ENCODE measurements at places on chromosomes 13 and 19.

DNA sequence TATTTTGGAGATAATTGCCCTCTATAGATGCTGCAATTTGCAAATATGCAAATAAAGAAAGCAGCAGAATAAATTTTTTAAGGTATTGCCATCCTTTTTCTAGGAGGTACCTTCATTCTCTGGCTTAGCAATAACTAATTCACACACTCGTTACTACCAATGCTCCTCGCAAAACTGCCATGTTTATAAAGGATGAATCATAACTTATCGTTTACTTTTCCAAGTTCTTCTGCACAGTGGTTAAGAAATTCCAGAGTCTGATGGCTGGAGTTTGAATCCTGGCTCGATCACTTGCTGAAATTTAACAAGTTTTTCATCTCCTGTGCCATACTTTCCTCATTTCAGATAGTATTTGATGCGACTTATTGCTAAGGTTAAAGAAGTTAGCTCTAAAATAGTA lies 708.6 kb upstream of the KLHL1 start:
- DNase-seq, result no peak

GRCh38 chr19:8022275-8022674 lies 16.8 kb upstream of the ELAVL1 start:
- no peak for DNase-seq

DNA sequence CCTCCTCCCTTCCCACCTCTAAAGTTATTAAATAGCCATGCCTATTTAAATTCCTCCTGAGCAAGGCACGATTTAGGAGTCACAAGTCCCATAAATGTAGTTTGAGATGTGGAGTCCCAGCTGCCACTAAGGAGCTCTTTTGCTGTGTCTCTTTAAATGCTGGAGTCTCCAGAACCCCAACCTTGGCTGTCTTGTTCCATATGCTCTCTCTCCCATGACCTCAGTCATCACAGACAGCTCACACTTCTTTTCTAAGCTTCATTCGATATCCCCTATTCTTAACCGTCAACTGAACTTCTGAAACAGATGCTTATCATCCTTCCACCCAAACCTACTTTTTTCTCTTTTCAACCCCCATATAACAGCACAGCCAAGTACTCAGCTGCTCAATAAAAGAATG lies 197.1 kb downstream of the VWA8 start:
- DNase-seq, result no peak

GRCh38 chr19:39372047-39372802 lies 18.7 kb downstream of the PAF1 start:
- DNase-seq, result no peak

GRCh38 chr19:18339723-18340122 lies 675 bp upstream of the PGPEP1 start:
- no peak for DNase-seq

DNA sequence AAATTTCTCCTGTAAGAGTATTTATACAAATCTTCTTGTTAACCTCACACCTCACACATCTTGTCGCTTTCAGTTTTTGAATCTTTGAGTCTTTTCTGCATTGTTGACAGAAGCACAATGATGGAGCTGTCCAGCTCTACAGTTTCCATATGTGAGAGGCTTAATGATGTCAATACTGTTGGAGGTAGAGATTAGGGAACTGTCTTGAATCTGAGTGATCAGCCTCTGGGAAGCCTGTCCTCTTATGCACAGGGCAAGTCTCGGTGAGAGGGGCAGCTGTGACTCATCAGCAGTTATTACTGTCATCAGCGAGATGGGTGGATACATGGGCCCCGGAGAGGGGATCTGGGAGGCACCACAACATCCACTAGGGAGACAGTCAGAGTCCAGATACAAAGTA lies 4.6 kb upstream of the ITGBL1 start:
- no peak for DNase-seq

- DNase-seq, result no peak
Measured at GRCh38 chr13:40572961-40573360, 93.5 kb downstream of the FOXO1 start.

- no peak for DNase-seq
Measured at GRCh38 chr19:19305696-19306095, 14.6 kb downstream of the SUGP1 start.

DNA sequence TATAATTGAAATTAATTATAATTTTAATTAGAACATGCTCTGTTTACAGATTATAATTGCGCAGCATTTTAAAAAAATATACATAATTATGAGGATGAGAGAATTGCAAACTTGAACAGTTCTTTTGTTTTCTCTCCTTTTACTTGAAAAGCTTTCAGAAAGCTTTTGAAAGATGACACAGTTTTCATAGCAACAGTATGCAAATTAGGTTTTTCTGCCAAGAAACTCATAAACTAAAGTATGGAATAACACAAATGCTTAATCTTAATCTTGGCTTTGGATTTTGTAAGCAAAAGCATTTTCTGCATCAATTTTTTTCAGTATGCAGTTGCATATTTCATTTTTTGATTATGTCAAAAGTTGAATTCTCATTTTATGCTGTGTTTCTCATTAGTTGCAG lies 32.8 kb upstream of the AKAP11 start:
- DNase-seq, result no peak

- no peak for DNase-seq
Measured at GRCh38 chr19:18733196-18733647, 49.7 kb downstream of the CRTC1 start.

DNA sequence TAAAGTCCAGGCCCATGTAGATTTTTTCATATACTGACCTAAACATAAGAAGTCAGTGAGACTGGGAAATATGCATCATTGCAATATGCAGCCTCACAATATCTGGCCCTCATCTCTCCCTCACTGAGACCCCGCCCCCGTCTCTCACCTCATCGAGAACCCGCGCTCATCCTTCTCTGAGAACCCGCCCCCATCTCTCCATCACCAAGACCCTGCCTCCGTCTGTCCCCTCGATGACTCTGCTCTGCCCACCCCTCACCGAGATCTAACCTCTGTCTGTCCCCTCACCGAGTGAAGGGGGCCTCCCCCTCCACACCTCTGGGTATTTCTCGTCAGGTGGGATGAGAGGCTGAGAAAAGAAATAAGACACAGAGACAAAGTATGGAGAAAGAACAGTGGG lies 20.5 kb upstream of the ZNF846 start:
- no peak for DNase-seq

GRCh38 chr19:35903550-35904179 lies 1.3 kb downstream of the HCST start:
- DNase-seq, result peak; percentile 96

- no peak for DNase-seq
Measured at GRCh38 chr13:79678100-79678499, 197.1 kb downstream of the NDFIP2 start.

- peak; percentile 59 for DNase-seq
Measured at GRCh38 chr19:3324405-3324856, 42.0 kb upstream of the NFIC start.

- DNase-seq, result no peak
Measured at GRCh38 chr13:108328848-108329247, 59.3 kb downstream of the TNFSF13B start.

- DNase-seq, result no peak
Measured at GRCh38 chr19:55489711-55490477, 1.7 kb downstream of the SSC5D start.

DNA sequence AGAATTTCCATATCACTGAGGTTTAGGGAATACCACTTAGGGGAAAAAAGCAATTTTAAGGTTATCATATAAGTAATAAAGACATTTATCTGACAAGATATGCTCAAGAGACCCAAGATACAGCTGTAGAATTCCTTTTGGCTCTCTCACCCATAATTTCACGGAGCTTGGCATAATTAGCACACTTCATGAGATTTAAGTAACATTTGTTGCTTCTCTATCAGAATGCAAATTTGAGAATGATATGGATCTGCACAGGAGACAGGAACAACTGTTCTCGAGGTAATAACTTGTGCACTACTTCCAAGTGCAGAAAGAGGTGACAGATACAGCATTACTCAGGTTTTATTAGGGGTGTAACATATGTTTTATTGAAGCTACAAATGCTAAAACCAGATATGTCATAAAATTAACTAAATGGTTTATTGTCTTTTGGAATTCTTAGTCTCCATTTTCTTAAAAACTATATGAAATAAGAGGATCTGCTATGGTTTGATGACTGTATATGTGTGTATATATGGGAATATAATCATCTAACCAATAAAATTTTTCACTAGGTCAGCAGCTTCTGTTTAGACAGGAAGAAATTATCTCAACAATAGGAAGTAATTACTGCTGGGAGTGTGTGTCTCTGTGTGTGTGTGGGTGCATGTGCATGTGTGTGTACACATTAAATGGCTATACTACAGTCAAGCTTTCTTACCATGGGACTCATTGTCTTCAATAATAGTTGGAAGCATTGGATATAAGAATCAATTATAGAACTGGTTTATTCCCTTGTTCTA lies 401.3 kb downstream of the PCDH17 start:
- no peak for DNase-seq

DNA sequence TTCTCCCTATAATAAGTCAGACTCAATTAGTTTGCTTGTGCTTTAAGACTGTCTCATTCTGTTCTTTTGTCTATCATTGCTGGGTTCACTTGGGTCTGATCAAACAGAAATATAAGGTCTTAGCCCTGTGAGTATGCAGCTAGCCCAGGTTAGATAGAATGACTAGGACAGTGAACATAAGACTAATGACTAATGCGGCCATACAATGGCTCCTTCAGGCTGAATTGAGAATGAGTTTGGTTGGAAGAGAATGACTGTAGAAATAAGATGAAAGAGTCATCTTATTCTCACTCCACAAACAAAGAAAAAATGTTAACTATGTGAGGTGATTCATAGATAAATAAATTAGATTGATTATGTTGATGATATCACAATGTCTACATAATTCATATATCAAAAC lies 50.1 kb upstream of the OBI1 start:
- DNase-seq, result no peak

- no peak for DNase-seq
Measured at GRCh38 chr13:47332149-47332548, 435.3 kb upstream of the HTR2A start.

GRCh38 chr13:92804346-92804745 lies 422.3 kb upstream of the GPC6 start:
- no peak for DNase-seq

- no peak for DNase-seq
Measured at GRCh38 chr19:2808129-2808941, 11.3 kb upstream of the ZNF554 start.

GRCh38 chr13:111184458-111185401 lies 69.6 kb downstream of the ARHGEF7 start:
- peak; percentile 84 for DNase-seq

DNA sequence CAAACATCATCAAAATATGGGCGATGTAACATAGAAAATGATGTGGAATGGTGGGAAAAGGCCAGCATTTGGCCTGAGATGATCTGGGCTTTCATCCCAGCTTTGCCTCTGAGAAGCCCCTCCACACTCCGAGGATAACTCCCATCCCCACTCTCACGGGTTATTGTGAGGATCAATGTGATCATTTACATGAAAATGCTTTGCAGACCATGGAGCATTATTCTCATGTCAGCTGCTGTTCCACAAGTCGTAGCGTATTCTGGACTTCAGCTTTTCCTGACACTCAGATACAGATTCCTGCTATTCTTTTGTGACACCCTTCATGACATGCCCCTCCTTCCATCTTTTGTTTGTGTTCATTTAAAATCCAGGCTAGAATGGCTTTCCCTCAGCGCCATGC lies 86.5 kb downstream of the NUFIP1 start:
- DNase-seq, result no peak

DNA sequence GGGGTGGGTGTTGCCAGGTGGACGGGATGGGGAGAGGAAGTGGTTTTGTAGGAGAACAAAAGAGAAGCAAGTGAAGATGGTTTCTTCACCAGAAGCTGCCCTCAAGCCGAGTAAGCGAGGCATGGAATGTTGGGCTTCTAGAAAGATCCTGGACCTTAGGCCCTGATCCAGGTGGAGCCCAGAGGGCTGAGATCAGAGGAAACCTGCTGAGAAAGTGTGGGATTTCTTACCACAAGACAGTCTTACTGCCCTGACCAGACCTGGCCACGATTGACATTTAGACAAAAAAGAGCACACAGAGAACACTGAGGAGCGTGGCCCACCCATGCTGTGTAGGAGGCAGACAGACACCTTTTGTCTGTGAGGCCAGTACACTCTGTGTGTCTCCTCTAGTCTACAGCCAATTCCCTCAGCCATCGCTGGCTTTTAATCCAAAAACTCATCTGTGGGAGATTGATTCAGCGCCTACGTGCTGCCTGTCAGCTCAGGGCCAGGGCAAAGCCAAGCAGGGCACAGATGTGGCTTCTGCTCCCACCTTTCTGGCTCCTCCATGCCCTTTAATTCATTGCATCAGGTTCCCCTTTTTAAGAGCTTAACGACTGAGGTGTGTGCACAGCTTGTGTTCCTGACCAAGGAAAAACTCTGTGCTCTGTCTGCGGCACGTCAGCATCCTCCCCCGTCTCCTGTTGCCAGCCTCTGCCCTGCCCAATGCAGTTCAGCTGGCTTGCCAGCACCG lies 123.3 kb downstream of the AKAP11 start:
- no peak for DNase-seq

DNA sequence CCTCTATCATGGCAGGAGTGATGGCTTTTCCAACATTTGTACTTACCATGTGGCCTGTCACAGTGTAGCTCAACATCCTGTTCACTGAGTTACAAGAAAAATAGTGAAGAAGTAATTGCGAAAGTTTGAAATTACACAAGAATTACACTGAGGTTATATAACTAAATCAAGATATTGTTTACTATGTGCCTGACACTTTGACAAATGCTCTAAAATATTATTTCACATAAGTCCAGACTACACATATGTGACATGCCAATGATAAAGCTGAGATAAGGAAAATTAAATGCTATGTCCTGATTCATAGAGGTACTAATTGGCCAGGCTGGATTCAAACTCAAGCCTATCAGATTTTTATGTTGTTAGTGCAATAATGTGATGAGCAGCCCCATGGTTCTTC lies 451.7 kb downstream of the PCDH9 start:
- no peak for DNase-seq

- no peak for DNase-seq
Measured at GRCh38 chr19:10740798-10741197, 22.9 kb downstream of the DNM2 start.

- DNase-seq, result no peak
Measured at GRCh38 chr19:57010541-57010940, 109.2 kb upstream of the USP29 start.
